ENCODE measurements at places on chromosomes 4 and X.

GRCh38 chr4:107757283-107757682, 37.2 kb upstream of the PAPSS1 start:
- H3K4me1 ChIP-seq = peaks cover 3% of the 10 kb centered on the region
- H3K27me3 ChIP-seq = no peaks in the 10 kb centered on the region
- H3K4me3 ChIP-seq = no peak overlapping the region
- H3K36me3 ChIP-seq = no peaks in the 10 kb centered on the region

DNA sequence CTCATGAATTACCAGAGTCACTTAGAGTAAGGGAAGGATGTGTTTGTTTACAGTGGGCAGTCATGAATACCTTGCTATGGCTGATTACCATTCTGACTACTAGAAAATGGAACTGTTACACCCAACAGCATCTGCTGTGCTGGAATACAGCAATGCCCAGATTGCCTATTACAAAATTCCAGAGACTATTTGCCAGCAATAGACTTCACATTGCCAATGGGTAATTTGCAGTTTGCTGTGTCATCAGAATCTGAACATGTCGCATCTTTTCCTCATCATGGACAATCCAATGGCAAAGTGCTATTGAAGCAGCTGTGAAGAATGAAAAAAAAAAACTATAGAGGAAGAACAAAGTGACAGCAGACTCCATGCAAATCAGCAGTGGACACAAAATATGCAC, 356.6 kb downstream of the CXXC4 start:
- H3K27me3 ChIP-seq = no peaks in the 10 kb centered on the region
- no peaks in the 10 kb centered on the region for H3K4me1 ChIP-seq
- no peaks in the 10 kb centered on the region for H3K36me3 ChIP-seq
- H3K4me3 ChIP-seq = no peak overlapping the region
- DNase-seq = no peak
- no peak overlapping the region for H3K27ac ChIP-seq

DNA sequence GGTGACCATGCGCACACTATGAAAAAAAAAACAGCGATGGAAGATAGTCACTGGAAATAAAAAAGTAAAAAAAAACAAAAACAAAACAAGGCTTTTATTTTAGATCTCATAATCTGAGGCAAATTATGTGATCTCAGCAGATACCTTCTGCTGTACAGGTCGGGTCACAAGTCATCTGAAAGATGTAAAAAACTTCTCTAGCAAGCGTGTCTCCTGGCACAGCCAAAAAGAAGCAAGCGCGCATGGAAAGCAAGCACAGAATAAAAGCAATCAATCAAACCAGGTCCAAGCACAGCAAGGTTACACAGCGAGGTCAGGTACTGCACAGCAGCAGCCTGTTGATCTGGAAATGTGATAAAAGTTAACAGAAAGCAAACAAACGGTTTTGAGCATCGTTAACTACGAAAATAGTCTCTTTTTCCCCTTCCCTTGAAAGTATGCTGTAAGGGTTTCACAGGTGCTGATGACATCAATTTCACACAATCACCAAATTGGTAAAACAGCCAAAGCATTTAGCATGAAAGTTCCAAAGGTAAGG, 79.3 kb upstream of the MTNR1A start:
- no peak overlapping the region for H3K4me3 ChIP-seq
- H3K27ac ChIP-seq = no peak overlapping the region
- H3K4me1 ChIP-seq = peaks cover 1% of the 10 kb centered on the region
- peaks cover 41% of the 10 kb centered on the region for H3K36me3 ChIP-seq

DNA sequence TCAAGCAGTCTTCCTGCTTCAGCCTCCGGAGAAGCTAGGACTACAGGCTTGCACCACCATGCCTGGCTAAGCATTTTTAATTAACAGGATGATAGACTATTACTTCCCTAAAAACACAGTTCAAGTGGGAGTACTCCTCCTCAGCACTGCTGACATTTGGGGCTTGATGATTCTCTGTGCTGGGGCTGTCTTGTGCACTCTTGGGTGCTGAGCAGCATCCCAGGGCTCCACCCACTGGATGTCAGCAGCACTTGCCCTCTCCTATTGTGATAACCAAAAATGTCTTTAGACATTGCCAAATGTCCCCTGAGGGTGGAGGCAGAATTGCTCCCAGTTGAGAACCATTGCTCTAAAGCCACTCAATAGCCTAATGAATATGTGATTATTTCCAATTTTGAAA, 60.4 kb downstream of the CLCN4 start:
- DNase-seq = no peak
- peaks cover 3% of the 10 kb centered on the region for H3K27me3 ChIP-seq
- H3K36me3 ChIP-seq = peaks cover 24% of the 10 kb centered on the region
- no peak overlapping the region for H3K27ac ChIP-seq

- peaks cover 2% of the 10 kb centered on the region for H3K4me1 ChIP-seq
- no peak overlapping the region for H3K27ac ChIP-seq
- DNase-seq = no peak
- H3K27me3 ChIP-seq = no peaks in the 10 kb centered on the region
- H3K36me3 ChIP-seq = no peaks in the 10 kb centered on the region
Measured at GRCh38 chr4:52552778-52553177, 106.3 kb downstream of the USP46 start.

DNA sequence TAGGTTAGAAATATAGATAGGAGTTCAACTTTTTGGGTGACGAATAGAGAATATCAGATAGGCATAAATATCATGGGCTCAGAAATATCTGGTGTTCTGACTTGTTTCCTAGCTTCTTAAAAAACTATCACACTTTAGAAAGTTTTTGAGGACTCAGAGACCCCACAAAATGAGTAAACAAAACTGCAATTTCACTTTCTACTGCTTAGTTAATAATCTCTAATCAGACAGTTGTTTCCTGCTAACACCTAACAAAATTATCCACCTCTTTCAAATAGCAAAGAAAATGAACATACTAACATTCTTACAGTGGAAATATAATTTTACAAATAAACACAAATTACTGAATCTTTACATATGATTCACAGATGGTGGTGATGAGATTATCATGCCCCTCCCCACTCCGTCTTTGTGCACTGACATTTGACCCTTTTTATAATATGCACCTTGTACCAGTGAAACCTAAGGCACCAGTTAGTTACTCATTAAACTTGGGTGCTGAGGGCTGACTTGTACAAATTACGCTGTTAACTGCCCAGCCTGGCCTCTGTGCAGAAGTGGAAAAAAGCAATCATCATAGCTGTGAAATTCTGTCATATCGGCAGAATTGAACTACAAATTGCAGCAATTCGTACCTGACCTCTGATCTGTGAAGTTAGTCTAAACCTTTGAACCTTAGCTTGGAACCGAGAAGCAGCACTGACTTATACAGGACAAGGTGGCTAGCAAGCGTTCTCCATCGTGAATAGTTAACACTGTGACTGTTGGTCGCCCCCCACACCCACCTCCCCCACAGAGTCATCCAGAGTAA, 138.7 kb downstream of the CHRNA9 start:
- H3K4me3 ChIP-seq = no peak overlapping the region
- no peaks in the 10 kb centered on the region for H3K27me3 ChIP-seq
- H3K4me1 ChIP-seq = peaks cover 5% of the 10 kb centered on the region

GRCh38 chr4:159483110-159483781, 380.4 kb downstream of the RAPGEF2 start:
- no peak overlapping the region for H3K27ac ChIP-seq
- no peak for DNase-seq
- no peaks in the 10 kb centered on the region for H3K4me1 ChIP-seq
- H3K36me3 ChIP-seq = no peaks in the 10 kb centered on the region

All from mesenchymal stem cell (in vitro differentiated cells and primary cell).